ENCODE measurements at places on chromosomes 3 and 15.
A peak's percentile ranks its signal among the peaks of the same experiment; 100 is the strongest.

GRCh38 chr15:74578496-74578994 is 37.1 kb upstream of the CLK3 start:
- H3K4me1 ChIP-seq = no peaks in the 10 kb centered on the region
- H3K27me3 ChIP-seq = no peaks in the 10 kb centered on the region
- no peak for DNase-seq
- H3K4me3 ChIP-seq = no peak overlapping the region
- peaks cover 21% of the 10 kb centered on the region for H3K36me3 ChIP-seq

DNA sequence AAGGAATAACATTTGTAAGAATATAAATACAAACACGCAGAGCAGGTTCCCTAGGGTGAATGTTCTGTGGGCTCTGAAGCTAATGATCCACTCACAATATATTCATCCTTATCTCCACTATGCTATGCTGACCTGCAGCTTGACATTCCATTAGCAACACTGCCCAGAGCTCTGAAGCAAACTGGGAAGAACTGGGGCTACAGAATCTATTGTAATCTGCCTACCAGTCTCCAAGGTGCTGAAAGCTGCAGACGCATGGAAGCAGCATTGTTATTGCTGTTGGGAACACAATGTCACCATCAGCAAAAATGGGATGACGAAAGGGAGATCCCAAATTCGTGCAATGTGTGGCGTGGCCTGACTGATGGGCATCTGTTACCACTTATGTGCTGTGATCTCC is 316.7 kb upstream of the RORA start:
- DNase-seq = no peak
- H3K4me1 ChIP-seq = no peaks in the 10 kb centered on the region
- no peak overlapping the region for H3K27ac ChIP-seq
- no peaks in the 10 kb centered on the region for H3K27me3 ChIP-seq

DNA sequence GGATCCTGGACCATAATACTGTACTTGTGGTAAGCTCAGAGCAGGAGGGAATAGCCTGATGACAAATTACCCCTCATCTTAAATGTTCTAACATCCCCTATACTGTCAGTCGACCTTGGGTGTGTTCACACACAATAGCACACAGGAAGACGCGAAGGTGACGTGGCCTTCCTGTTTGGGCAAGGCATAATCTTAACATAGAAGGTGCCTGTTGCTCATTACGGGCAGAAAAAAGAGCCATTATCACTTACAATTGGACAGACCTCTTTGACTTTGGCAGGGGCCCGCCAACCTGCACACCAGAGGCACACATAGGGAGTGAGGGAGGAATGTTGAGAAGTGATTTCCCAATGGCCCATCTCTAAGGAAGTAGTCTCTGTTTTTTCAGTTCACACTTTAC is 144.2 kb downstream of the ANO10 start:
- no peak overlapping the region for H3K4me3 ChIP-seq
- DNase-seq = no peak
- no peaks in the 10 kb centered on the region for H3K36me3 ChIP-seq
- H3K4me1 ChIP-seq = peaks cover 2% of the 10 kb centered on the region
- no peak overlapping the region for H3K27ac ChIP-seq
- no peaks in the 10 kb centered on the region for H3K27me3 ChIP-seq

- H3K27ac ChIP-seq = no peak overlapping the region
- no peak for DNase-seq
- H3K36me3 ChIP-seq = no peaks in the 10 kb centered on the region
- no peak overlapping the region for H3K4me3 ChIP-seq
These were observed 193.1 kb downstream of the OTOL1 start for GRCh38 chr3:161689584-161690298.

- H3K4me3 ChIP-seq = no peak overlapping the region
- no peaks in the 10 kb centered on the region for H3K36me3 ChIP-seq
- no peaks in the 10 kb centered on the region for H3K4me1 ChIP-seq
These were observed 4.4 kb downstream of the IL5RA start for GRCh38 chr3:3105815-3106214.

GRCh38 chr3:123100193-123100776 is 33.5 kb downstream of the PDIA5 start:
- peaks cover 23% of the 10 kb centered on the region for H3K4me1 ChIP-seq
- peaks cover 15% of the 10 kb centered on the region for H3K36me3 ChIP-seq
- no peak for DNase-seq
- H3K27ac ChIP-seq = no peak overlapping the region
- H3K27me3 ChIP-seq = no peaks in the 10 kb centered on the region
- H3K4me3 ChIP-seq = no peak overlapping the region

- no peaks in the 10 kb centered on the region for H3K36me3 ChIP-seq
- H3K4me3 ChIP-seq = no peak overlapping the region
- no peak for DNase-seq
- H3K27ac ChIP-seq = no peak overlapping the region
- peaks cover 13% of the 10 kb centered on the region for H3K4me1 ChIP-seq
These were observed 19.8 kb upstream of the USP3 start for GRCh38 chr15:63484433-63485186.

DNA sequence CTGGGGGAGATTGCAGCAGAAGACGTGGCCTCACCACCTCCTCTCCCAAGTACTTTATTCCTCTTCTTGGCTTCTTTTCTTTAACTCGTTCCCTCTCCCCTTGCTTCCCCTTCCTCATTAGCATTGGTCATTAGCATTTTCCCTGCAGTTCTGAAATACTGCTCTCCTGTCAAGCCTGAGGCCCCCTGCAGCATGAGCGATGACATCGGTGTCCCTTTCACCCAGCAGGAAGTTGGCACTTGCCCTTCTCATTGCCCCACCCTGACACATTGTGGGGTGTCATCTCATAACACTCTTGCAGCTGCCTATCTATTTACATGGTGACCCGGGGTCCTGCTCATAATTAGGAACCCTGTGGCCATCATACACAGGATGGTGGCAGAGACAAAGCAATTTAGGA is 167.1 kb downstream of the ARRDC4 start:
- no peaks in the 10 kb centered on the region for H3K36me3 ChIP-seq
- H3K27ac ChIP-seq = no peak overlapping the region
- no peak overlapping the region for H3K4me3 ChIP-seq
- DNase-seq = no peak
- H3K27me3 ChIP-seq = no peaks in the 10 kb centered on the region

- H3K36me3 ChIP-seq = peaks cover 58% of the 10 kb centered on the region
- peaks cover 24% of the 10 kb centered on the region for H3K4me1 ChIP-seq
- DNase-seq = no peak
- no peak overlapping the region for H3K27ac ChIP-seq
These were observed 98.9 kb downstream of the LRIG1 start for GRCh38 chr3:66401675-66402491.

DNA sequence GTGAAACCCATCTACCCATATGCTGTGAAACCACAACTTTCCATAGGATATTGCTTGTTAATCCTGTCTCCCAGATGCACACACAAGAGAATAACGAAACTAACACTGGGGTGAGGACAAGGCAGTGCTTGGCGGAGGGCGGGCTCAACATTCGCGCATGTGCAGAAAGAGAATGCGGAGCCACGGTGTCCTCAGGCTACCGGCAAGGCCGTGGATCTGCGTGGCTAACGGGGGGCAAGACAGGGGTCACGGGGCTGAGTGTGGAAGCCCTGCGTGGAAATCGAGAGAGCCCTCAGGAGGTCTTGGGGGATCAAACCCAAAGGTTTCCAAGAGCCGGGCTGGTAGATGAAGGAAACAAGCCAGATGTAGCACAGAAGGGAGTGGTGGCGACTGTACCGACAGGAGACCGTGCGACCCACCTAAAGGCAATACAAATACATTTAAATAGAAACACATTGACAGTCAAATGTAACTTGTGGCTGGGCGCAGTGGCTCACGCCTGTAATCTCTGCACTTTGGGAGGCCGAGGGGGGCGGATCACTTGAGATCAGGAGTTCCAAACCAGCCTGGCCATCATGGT is 48.5 kb upstream of the TRA2B start:
- H3K4me3 ChIP-seq = no peak overlapping the region
- DNase-seq = no peak
- H3K27ac ChIP-seq = no peak overlapping the region
- no peaks in the 10 kb centered on the region for H3K36me3 ChIP-seq
- no peaks in the 10 kb centered on the region for H3K4me1 ChIP-seq
- H3K27me3 ChIP-seq = no peaks in the 10 kb centered on the region

DNA sequence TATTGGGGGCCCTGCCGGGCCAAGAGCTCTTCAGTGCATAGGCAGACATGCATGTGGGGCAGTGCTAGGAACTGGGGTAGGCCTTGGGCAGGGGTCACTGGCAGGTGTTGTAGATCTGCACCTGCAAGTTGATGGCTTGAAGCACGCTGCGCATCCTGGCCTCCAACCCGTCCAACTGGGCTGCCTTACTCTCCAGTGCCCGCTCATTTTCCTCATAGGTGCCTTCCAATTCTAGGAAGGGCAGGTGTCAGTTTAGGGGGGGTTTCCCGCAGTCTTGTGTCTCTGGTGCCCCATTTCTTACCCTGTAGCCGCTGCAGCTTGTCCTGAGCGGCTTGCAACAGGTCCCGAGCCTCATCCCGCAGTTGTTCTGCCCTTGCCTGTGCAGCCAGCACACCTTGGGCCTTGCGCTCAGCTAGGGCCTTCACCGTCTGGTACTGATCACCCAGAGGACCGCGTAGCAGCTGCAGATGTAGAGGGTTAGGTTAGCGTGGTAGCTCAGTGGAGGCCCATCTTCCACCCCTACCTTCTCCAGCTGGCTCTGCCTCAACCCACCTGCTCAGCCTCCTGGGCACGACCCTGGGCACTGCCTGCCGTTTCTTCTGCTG is 611 bp upstream of the USP19 start:
- peak overlapping the region; percentile 47 for H3K27ac ChIP-seq
- no peak for DNase-seq
- peak overlapping the region; percentile 80 for H3K4me3 ChIP-seq
- no peaks in the 10 kb centered on the region for H3K27me3 ChIP-seq
- peaks cover 74% of the 10 kb centered on the region for H3K36me3 ChIP-seq
- peaks cover 10% of the 10 kb centered on the region for H3K4me1 ChIP-seq

DNA sequence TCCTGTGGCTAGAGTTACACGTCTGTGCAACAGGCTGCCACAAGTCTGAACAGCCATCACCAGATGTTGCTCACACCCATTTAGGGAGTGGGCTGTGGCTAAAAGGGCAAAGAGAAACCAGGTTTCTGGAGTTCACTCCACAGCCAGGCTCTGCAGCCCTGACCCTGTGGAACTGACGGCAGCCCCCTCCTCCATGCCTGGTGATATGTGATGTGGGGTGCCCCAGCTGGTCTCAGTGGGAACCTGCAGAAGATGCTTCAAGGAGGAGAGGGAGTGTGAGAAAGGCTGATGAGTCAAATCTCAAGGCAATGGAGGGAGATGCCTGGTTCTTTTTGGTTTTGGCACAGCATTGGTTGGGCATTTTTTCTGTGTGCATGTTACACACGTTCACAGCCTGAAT is 130.6 kb downstream of the TPRA1 start:
- no peak for DNase-seq
- H3K4me1 ChIP-seq = no peaks in the 10 kb centered on the region
- no peaks in the 10 kb centered on the region for H3K36me3 ChIP-seq
- no peak overlapping the region for H3K27ac ChIP-seq
- H3K27me3 ChIP-seq = peaks cover 17% of the 10 kb centered on the region

DNA sequence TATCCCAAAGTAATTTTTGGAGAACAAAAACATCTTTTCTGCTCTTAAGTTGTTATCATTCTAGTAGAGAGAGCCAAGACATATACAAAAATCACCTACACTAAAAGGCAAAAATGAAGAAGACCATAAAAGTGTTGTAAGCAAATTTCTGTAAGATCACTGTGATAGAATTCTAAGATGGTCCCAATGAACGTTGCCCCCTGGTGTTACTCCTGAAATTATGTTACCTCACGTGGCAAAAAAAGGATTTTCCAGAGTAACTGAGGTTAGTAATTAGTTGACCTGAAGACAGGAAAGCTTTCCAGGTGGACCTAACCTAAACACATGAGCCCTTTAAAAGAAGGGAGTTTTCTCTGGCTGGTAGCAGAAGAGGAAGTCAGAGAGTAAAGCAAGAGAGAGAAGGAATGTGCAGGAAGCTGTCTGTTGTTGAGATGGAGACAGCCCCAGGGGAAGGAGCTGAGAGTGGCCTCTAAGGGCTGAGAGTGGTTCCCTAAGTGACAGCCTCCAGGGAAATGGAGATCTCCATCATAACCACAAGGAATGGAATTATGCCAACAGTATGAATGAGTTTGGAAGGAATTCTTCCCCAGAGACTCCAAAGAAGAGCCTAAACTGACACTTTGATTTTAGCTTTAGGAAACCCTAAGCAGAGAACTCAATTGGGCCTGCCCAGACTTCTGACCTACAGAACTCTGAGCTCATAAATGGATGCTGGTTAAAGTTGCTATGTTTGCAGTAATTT is 205.9 kb downstream of the CD47 start:
- peak; percentile 61 for DNase-seq
- H3K27ac ChIP-seq = no peak overlapping the region
- H3K27me3 ChIP-seq = no peaks in the 10 kb centered on the region
- no peaks in the 10 kb centered on the region for H3K36me3 ChIP-seq
- H3K4me1 ChIP-seq = peaks cover 3% of the 10 kb centered on the region

- H3K4me3 ChIP-seq = peak overlapping the region; percentile 96
- H3K36me3 ChIP-seq = no peaks in the 10 kb centered on the region
- H3K4me1 ChIP-seq = peaks cover 6% of the 10 kb centered on the region
- no peak for DNase-seq
- no peaks in the 10 kb centered on the region for H3K27me3 ChIP-seq
- peak overlapping the region; percentile 65 for H3K27ac ChIP-seq
These were observed 483 bp downstream of the EHD4 start for GRCh38 chr15:41971895-41972252.

GRCh38 chr3:119630880-119631329 is 29.5 kb downstream of the POPDC2 start:
- H3K27ac ChIP-seq = no peak overlapping the region
- DNase-seq = no peak
- no peaks in the 10 kb centered on the region for H3K36me3 ChIP-seq
- peaks cover 10% of the 10 kb centered on the region for H3K4me1 ChIP-seq

DNA sequence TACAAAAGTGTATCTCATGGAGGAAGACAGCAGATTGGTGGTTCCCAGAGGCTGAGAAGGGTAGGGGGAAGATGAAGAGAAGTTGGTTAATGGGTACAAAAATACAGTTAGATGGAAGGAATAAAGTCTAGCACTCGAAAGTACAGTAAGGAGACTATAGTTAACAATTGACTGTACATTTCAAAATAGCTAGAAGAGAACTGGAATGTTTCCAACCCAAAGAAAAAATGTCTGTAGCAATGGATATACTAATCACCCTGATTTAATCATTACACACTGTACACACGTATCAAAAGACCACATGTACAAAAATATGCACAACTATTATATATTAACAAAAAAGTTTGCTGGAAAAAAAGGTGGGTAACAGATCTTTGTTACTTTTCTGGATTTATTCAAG is 57.3 kb downstream of the THRB start:
- H3K27me3 ChIP-seq = no peaks in the 10 kb centered on the region
- no peaks in the 10 kb centered on the region for H3K36me3 ChIP-seq
- H3K4me1 ChIP-seq = no peaks in the 10 kb centered on the region

GRCh38 chr3:13884851-13885703 is 5.2 kb upstream of the WNT7A start:
- peaks cover 15% of the 10 kb centered on the region for H3K27me3 ChIP-seq
- no peak overlapping the region for H3K27ac ChIP-seq
- no peak for DNase-seq
- H3K36me3 ChIP-seq = no peaks in the 10 kb centered on the region
- H3K4me3 ChIP-seq = no peak overlapping the region

Measured in IMR-90 (cell line).